ENCODE measurements at places on chromosomes 13 and 19.

GRCh38 chr13:40185414-40185813 is 481.0 kb downstream of the FOXO1 start:
- no peak for DNase-seq

GRCh38 chr19:6663236-6664201 is 6.4 kb downstream of the TNFSF14 start:
- no peak for DNase-seq

DNA sequence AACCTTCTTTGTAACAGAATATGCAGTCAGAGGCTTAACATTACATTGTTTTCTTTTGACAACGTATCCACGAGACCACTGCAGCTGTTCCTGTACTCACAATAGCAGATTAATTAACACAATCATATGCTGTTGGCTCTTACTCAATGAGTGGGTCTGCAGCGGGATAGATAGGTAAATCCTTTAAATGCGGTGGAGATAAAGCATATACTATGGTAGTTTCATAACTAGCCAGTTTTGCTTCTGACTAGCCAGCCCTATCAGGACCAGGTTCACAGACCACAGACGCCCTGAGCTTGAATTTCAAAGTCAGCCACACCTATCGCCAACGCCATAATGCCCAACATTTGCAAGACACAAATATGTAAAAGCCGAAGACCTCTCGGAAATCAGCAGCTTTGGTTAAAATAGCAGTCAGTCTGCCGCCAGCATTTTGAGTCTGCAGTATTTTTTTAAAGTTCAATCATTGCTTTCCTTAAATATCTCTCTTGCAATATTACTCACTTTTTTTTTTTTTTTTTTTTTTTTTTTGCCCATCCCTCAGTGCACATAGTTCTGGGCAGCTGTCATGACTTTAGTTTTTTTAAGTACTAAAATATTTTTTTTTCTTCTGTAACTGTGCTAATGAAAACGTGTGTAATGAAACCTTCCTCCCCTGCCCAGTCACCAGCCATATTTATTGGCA is 120.5 kb downstream of the ZNF536 start:
- DNase-seq = no peak

DNA sequence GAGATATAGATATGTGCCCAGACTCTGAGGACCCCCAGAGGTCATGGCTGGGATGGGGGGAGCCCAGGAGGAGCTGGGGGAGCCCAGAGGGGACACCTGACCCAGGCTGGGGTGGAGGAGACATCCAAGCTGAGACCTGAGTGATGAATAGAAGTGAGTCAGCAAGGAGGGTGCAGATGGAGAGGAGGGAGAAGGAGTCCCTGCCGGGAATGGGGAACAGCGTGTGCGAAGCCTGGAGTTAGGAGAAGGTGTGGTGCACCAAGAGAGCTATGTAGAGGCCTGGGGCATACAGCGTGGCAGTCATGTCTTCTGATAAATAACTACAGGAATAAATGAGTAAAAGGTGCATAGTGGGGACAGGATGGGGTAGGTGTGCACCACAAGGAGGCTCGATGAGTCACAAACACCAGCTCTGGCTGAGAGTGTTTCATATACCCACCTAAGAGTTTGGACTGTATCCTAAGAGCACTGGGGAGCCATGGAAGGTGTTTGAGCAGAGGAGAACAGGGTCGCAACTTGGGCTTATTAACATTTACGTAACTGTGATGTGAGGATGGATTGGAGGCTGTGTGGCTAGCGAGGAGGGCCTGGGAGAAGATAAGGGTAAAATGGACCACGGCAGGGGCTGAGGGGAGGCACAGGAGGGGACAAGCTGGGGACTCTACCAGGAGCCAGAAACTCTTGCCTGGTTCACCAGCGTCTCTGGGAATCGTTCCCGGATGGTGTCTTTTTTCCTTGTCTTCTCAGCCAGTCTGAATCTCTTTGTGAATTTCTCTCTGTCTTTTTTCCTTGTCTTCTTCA is 1.4 kb downstream of the CEACAM18 start:
- DNase-seq = no peak

DNA sequence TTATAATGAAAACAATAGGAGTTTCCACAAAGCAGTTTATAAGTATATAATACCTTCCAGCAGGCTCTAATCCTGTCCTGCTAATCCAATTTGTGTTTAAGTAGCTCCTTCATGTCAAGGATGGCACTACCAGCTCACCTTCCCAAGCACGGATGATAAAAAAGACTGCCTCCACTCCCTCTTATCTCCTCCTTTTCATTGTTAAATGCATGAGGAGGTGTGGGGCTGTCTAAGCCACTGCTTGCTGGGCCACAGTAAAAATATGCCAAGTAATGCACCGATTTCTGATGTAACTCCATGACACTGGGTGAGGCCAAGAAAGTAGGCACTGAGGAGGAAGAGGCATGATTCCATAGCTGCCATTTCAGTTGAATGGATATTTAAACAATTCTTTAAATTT is 193.1 kb downstream of the ZIC5 start:
- DNase-seq = no peak

- DNase-seq = no peak
These were observed 33.1 kb upstream of the ZNF331 start for GRCh38 chr19:53504885-53505284.

GRCh38 chr13:100409132-100409531 is 179.5 kb downstream of the GGACT start:
- no peak for DNase-seq

GRCh38 chr19:7348587-7349230 is at the start of gene ARHGEF18:
Gene ARHGEF18, plus strand, starts transcription at chr19:7348937. Its CDS starts 13,954 bp downstream, at chr19:7362891.
- DNase-seq = peak; percentile 99

GRCh38 chr19:46372901-46373490 is 26.1 kb downstream of the PPP5C start:
- DNase-seq = no peak

DNA sequence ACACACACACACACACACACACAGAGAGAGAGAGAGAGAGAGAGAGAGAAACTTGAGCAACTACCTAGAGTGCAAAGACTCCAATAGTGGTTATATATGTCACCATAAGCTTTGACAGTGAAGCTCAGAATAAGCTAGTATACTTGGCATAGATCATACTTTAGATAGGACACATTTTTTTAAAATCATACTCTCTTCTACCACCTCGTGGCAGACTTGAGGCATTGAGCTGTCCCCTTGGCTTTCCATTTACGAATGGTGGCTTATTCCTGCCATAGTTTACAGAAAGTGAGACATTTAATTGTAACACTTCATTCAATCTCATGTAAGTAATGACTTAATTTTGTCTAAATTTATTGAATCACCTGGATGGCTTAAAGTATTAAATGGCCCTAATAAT is 108.2 kb downstream of the EDNRB start:
- peak; percentile 17 for DNase-seq

GRCh38 chr13:85277748-85278147 is 521.5 kb downstream of the SLITRK6 start:
- DNase-seq = no peak

- no peak for DNase-seq
These were observed 2.2 kb upstream of the USPL1 start for GRCh38 chr13:30615481-30615865.

- no peak for DNase-seq
These were observed 14.6 kb downstream of the PROSER1 start for GRCh38 chr13:39023316-39023715.

- DNase-seq = no peak
These were observed 17.8 kb upstream of the ATP12A start for GRCh38 chr13:24662195-24663088.

DNA sequence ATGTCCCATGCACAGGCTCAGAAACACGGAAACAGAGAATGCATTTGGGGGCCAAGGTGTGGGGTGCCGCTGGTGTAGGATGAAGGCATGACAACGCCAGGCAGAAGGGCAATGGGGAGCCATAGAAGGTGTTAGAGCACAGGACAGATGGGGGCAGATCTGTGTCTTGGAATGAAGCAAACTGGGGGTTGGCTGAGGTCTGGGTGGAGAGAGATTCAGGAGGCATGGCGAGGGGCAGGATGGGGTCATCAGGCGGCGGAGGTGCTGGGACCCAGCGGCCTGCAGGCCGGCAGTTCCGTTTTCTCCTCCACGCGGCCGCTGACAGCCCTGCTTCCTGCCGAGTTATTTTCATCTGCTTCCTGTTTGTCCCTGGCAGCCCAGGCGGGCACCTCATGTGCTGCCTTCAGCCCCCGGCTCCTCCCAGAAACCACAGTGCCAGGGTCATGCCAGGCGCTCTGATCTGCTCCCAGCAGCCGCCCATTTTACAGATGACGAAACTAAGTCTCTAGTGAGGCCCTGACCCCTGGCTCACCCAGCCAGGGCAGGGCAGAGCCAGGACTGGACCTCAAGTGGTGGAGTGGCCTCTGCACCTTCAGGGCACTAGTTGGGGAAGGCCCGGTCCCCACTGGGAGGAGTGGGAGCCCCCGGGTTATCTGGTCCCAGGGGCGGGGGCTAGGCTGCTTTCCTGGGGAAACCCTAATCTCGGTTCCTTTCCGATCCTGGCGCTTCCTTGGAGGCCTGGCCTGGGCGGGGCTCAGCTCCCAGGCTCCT is 2.2 kb downstream of the ARHGAP45 start:
- DNase-seq = peak; percentile 96

DNA sequence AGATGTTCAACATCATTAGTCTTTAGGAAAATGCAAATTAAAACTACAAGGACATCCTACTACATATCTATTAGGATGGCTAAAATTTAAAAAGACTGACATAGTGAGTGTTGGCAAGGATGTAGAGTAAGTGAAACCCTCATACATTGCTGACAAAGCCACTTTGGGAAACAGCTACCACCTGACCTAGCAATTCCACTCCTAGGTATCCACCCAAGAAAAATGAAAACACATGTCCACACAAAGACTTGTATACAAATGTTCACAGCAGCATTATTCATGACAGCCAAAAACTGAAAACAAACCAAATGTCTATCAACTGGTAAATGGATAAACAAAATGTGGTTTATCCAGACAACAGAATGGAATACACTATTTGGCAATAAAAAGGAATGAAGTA is 51.7 kb upstream of the DOCK9 start:
- DNase-seq = no peak

- DNase-seq = no peak
These were observed 33.2 kb downstream of the CACNG6 start for GRCh38 chr19:54024660-54025059.

- DNase-seq = no peak
These were observed 33.0 kb upstream of the TSC22D1 start for GRCh38 chr13:44609137-44609536.

DNA sequence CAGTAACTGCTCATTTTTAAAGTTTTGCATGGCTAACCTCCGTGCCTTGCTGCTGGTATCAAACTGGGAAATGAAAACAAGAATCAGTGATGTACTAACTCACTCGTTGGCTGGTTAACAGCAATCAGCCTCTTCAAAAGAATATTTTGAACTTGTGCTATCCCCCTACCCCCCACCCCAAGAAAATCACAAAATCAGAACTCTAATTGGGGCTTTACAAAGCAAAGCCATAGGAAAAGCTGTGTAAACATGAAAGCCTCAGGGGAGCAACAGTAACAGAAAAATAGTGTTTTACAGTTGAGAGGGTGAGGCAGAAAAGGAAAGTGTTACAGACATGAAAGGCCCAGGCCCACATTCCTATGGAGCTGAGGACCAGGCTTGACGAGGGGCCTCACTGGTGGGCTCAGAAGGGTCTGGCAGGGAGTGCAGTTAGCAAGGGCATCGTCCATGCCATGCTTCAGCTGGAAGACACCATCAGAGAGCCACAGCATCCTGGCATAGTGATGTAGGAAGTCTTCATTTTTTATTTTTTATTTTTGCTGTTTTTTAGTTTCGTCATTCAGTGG is 217.6 kb downstream of the PCCA start:
- no peak for DNase-seq

DNA sequence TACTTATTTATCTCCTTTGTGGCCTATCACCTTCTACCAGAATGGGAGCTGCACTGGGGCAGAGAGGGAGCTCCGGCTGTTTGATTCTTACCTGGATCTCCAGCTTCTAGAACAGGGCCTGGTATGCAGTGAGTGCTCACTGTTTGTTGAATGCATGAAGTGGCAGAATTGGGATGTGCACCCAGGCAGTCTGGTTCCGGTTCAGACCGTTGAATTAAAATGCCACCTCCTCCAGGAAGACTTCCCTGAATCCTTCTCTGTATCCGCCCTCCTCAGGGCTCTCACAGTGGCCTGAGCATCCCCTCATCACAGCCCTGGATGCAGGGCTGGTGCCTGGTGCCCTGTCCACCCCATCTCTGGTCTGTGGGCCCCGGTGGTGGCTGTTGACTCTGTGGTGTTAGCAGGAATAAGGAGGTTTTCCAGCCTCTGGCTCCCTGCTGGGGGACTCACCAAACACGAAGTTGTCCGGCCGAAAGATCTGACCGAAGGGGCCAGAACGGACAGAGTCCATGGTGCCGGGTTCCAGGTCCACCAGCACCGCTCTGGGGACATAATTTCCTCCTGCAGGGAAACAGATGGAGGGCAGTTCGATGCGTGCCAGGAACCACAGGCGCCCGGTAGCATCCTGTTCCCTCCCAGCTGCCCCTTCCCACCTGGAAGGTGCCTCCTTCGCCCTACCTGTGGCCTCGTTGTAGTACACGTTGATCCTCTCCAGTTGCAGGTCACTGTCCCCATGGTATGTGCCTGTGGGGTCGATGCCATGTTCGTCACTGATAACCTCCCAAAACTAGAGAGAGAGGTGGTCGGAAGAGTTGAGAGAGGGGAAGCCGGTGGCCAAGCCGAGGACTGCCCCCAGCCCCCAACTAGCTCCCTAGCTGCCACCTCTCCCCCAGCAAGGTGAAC is 1.0 kb downstream of the TUBB4A start:
- DNase-seq = no peak

DNA sequence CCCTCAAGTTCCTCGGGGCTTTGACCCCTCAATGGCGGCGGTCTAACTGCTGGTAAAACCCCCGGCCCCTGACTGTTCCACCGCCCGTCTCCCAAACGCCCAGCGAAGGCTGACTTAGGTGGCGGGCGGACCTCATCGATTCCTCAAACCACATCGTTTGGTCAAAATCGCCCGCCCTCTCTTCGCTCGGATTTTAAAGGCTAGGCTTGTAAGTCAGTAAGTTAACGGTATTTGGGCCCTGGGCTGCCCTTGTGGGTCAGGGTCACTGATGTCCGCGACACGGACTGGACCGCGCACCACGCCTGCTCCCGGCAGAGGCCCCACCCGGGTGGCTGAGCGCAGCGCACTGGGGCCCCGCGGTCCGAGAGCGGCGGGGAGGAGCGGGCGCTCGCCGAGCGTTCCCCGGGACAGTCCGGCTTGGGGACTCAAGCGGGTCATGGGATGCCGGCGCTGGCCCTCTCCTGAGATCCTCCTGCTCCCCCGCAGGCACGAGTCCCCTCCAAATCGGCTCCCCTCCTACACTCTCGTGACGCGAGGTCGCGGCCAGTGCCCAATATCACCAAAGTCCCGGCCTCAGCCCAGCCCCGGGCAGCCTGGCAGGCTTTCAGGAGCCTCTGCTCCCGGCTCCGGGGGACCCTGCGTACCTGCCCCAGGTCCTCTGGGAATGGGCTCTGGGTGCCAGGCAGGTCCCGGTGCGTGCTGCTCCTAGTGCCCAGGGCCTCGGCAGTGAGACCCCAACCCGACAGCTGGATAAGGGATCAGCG is 1.0 kb downstream of the FLT1 start:
- no peak for DNase-seq

DNA sequence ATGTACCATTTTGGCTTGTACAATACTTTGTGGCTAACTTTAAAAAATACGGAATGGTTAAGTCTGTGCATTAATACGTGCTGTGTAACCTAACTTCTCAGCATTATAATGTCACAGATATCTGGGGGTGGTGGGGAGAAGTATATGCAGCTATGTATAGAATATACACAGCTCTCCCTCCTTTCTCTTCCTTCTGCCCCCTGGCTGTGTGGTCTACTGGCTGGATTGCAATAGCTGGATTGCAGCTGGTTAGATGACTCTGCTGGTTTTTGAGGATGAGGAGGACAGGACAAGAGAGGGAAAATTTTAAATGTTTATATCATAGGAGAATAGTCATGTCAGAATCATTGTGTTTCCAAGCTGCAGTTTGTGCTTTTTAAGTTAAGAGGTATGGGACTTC is 9.7 kb downstream of the RNASEH2B start:
- no peak for DNase-seq

- peak; percentile 74 for DNase-seq
These were observed 18.5 kb downstream of the SLC27A1 start for GRCh38 chr19:17488593-17489391.

Data from HL-60 (cell line).